Endothelial cell of umbilical vein (primary cell): ENCODE measurements at places on chromosomes 6 and 20.
A peak's percentile ranks its signal among the peaks of the same experiment; 100 is the strongest.

DNA sequence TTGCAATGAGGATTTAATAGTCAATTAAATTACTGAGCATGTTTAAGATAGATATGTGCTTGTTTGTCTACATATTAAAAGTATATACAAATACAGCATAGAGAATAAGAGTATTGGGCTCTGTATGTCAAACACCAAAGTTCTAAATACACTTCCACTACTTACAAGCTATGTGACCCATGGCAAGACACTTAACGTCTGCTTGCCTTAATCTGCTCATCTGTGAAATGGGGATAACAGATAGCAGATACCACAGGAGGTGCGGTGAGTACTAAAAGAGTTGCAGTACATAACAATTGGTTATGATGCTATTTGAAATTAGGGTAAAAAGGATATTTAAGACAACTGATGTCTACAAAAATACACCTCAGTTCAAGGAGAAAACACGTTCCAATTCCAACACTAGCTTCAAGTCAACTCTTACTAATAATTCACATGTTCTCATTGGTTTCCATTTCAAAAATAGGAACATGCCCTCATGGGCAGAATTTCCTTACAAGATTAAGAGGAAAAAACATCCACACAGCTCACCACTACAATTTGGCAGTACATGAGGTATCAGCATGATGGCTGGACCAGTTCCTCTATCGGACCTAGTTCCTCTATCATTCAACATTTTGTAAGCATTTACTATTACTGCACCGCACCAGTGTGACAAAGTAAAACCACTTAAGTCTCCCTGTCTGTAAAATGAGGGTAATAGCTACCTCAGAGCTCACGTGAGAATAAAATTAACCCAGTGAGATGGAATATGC lies 101.1 kb downstream of the SMLR1 start:
- no peak for DNase-seq

DNA sequence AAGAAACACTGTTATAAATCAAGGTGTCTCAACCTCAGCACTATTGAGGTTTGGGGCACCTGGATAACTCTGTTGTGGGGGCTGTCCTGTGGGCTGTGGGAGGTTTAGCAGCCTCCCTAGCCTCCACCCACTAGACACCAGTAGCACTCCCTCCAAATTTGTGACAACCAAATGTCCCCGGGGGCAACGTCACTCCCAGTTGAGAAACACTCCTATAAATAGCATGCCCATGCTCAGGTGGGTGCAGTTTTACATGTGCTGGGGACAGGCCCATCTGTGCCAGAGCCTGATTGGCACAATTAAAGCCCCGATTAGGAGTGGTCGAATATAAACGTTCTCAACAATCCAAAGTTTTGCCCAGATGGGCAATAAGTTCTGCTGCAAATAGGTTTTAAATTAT lies 78.9 kb downstream of the FAM50B start:
- no peak for DNase-seq

DNA sequence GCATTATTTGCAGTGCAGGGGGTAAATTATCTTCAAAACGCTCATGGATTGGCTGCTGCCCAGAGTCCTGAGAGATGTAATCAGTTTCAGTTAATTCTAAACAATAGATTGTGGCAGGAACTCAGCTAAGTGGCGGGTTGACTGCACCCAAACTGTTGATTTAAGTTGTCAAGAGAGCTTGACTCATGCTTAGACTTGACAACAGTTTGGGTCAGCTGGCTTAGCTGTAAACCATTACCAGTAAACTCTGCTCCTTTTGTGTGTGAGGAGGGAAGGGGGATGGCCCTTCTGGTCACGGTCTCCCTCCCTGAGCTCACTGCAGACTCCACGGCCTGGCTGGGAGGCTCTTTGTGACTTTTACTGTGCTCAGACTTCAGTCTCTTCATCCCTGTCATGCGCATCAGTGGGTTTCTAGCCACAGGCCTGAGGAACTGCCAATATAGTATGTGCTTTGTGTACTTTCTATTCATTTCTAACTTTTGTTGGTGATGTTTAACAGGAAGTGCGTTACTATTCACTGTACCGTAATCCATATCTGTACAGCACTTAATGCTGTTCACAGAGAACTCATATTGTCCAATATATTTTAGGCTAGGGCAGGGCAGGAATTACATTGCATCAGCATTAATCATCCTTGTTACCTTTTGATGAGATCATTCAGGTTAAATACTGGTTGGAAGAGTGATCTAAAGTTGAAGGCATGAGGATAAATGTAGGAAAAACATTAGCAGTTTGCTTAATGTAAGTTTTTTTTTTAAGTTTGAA lies 488.3 kb downstream of the CDKAL1 start:
- DNase-seq: peak; percentile 92

DNA sequence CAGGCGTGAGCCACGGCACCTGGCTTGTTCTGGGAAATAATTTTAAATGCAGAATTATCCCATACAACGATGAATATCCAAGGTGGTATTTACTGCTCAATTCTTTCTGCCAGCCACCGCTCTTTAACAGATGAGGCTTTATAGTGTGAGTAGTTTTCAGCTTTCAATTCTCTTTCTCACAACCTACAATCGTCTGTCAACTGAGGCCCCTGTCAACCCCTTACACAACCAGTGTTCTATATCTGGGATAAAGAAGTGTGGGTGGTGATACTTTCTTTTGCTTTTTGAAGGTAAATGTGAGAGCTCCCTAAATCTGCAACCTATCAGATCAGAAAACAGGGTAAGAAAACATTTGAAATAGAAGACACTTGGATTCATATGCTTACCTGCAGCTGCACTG lies 22.5 kb downstream of the STAU1 start:
- DNase-seq: no peak

- DNase-seq: no peak
These were observed 62.9 kb downstream of the ARHGAP18 start for GRCh38 chr6:129647044-129647443.

DNA sequence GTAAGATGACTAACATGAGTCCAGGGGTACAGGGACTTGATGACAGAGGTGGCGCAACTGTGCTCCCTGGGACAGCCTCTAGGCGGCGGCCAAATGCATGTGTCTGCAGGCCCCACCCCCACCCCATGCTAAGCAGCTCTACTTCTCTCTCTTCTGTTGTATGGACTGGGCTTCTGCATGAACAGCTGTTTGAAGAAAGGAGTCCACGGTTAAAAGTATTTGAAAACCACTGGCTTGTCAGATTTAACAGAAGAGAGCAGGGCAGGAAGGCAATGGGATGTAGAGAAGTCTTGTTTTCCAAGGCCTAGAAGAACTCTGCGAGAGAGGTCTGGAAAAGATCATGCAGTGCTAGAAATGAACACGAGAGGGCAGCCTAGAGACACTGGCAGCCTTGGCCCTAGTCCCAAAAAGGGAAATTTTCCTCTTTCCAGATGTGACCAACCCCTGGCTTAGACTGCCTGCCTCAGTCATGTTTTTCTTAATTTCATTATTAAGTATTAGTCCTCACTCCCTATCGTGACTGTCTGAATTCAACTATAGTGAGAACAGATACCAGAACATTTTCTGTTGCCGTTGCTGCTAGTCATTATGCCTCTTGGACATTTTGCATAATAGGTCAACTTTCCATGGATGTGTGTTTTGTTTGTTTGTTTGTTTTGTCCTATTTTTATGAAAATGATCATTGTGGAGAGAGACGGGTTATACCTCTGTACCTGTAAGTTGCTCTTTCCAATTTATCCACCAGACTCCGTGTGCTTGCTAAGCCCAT lies 265.0 kb downstream of the ADGRG6 start:
- peak; percentile 62 for DNase-seq

DNA sequence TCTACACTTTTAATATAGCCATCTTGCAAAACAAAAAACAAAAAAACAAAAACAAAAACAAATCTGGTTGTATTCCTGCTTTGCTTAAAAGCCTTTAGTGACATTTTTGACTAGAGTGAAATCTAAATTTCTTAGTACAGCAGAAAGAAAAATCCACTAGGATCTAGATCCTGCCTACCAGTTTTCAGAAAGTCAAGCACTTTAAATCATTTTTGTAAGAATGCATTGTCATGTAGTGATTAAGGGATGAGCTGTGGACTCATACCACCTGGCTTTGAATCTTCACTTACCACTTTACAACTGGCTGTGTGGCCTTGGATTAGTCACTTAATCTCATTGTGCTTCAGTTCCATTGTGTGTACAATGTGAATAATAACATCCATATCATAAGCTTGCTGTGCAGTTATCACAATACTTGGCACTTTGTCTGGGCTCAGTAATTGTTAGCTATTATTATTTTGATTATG lies 4.0 kb downstream of the MKKS start:
- no peak for DNase-seq
